ENCODE measurements at places on chromosomes 16 and 17. TPM values are rescaled to one million over a fixed set of nuclear protein-coding genes. Genes with fewer than 3 reads are reported as not detected.

ASIC2 gene
- total RNA-seq, result not detected

CACNG3 gene
- not detected for total RNA-seq

DUXB gene
- total RNA-seq, result not detected

CRYBA1 gene
- total RNA-seq, result not detected

SLC16A6 gene
- total RNA-seq, result not detected

ST6GALNAC1 gene
- not detected for total RNA-seq

RNF222 gene
- total RNA-seq, result not detected

DNAH17 gene
- total RNA-seq, result not detected

METTL9 gene
- 160 TPM for total RNA-seq

HES7 gene
- total RNA-seq, result not detected

TP53TG3 gene
- not detected for total RNA-seq

CBX8 gene
- 21.0 TPM for total RNA-seq

CDRT15 gene
- not detected for total RNA-seq

CHST4 gene
- not detected for total RNA-seq

HOXB8 gene
- total RNA-seq, result not detected
